Liver (tissue), 10 donors: ENCODE measurements at places on chromosomes 3 and 15.

GRCh38 chr3:6179761-6180160, 681.2 kb upstream of the GRM7 start:
- DNase-seq: no peak

DNA sequence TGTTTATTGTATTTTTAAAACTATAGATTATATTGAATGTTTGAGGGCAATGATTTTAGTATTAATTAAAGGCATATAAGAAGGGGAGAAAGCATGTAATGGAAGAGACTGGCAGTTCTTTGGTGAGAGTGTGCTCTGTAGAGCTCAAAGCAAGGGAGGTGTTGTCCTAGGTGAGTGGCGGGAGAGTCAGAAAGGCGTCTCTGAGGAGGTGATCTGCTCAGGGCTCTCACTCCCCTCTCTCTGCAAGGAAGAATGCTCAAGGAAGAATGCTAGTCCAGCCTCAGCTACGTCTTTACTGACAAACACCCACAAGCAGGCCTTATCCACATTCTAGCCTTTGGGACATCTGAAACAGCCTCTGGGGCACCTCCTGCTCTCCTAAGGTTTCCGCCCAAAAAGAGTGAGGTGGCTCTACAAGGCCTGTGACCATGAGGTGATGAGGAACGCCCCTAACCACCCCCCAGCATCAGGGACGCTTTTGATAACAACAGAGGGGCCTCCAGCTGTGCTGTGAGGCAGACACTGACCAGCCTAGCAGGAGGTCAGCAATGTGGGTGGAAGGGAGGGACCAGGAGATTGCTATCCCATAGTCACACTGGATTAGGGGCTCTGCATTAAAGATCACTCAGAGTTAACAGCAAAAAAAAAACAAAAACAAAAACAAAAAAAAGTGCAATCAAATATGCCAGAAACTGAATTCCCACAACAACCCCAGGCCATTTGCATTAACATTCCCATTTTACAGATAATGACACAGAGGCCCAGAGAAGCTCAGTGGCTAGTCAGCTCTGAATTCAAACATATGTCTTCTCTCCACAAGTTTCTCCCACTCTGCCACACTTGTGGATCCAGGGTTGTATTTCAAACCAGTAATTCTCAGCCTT, 202.2 kb upstream of the CTNNB1 start:
- no peak for DNase-seq

DNA sequence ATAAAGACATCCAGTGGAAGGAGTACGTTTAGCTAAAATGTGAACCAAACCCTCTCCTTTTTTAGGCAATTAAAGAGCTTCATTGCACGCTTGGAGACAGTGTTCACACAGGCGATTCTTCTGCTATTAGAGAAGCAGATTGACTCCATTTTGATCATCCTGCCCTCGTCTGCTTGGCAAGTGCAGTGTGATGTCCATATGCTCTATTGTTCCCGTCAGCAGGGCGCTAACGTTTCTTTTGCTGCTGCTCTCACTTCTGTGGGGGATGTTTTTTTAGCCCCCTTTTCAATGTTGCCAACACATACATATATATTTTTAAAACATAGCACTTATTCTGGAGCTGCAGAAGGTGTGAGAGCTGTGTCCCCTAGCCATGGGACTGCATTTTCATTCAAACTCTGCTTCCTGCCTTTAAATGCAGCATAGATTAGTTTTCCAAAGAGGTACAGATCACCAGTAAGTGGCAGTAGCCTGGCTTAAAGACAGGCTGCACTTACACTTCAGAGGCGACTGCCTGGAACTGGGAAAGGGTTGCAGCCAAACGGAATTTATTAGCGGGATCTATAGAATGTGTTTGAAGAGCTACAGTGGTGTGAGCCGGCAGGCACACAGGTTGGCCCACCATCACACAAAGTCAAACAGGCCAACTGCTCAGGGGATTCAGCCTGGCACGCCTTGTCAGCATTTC, 292.6 kb upstream of the DPH6 start:
- DNase-seq: no peak

GRCh38 chr3:89101251-89101650, 6.2 kb upstream of the EPHA3 start:
- no peak for DNase-seq

DNA sequence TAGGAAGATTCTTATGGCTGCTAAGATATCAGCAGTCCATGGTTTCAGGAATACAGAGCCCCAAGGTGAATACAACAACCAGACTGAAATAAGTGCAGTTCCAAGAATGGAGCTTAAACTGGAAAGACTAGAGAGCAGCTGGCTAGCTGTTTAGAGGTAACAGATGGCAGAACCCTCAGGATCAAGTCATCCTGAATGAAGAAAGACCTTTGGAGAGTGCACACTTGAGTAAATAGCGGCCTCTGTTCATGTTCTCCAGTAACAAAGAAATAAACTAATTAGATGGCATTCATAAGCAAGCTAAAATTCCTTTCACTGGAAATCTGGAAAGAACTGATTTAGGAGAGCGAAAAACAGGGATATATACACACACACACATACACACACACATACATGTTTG, 968.4 kb downstream of the FHIT start:
- no peak for DNase-seq
